ENCODE measurements at places on chromosomes 3 and 15. TPM values are rescaled to one million over a fixed set of nuclear protein-coding genes. Genes with fewer than 3 reads are reported as not detected.

DNA sequence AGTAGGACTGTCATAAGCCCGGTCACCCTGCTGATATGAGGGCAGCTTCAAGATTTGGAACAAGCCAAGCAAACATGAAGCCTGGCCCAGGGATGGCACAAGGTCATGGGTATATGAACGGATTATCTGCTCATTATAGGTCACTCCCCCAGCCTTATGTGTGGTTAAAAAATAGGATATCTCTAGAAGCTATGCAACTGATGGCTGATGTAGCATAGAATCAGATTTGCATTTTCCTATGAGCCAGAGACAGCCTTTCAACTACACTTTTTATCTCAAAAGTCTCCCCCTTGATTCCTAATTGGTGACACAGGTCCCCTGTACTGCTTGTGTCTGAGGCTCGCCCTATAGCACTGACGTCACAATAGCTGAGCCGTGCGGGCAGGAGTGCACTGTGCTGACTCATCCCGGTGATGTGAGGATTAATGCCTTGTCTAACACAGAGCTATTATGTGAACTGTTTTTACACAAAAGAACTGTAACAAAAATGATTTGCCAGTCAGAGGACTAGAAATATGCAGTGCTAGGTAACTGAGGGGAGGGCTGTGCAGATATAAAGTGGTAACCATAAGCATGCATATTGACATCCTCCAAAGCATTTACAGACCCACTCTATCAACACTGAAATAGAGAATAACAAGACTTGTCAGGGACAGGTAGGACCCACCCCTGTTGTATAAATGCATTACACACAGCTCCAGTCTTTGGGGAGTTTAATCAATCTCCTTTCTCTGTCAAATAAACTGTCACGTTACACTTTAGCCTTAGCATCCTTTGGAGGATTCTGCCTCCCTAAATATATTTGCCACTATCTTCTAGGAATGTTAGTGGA, 204.9 kb downstream of the TIGIT start:
- H3K27ac ChIP-seq: no peak overlapping the region
- H3K4me1 ChIP-seq: peaks cover 15% of the 10 kb centered on the region
- no peaks in the 10 kb centered on the region for H3K36me3 ChIP-seq
- H3K27me3 ChIP-seq: peaks cover 15% of the 10 kb centered on the region

DNA sequence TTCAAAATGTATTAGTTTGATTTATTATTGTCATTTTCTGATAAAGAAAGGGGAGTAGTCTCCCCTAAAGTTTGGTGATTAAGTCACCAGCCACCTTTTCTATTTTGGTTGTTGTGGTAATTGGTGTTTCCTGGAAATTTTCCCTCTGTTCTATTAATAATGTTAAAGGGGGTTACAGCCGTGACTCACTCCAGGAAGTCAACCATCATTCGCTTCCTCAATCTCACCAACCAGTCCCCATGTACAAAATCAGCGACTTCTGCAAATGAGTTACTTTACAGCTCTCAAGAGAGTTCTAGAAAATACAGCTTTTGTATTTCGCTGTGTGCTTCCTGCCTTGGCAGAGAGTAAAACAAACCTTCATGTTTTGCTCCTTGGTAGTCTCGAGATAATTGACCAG, 285.1 kb downstream of the LPP start:
- H3K27me3 ChIP-seq: no peaks in the 10 kb centered on the region
- H3K27ac ChIP-seq: peak overlapping the region; percentile 79
- peak overlapping the region; percentile 45 for H3K4me3 ChIP-seq
- H3K36me3 ChIP-seq: peaks cover 31% of the 10 kb centered on the region
- peaks cover 47% of the 10 kb centered on the region for H3K4me1 ChIP-seq

The EFL1 gene
- total RNA-seq: 26.6 TPM

DNA sequence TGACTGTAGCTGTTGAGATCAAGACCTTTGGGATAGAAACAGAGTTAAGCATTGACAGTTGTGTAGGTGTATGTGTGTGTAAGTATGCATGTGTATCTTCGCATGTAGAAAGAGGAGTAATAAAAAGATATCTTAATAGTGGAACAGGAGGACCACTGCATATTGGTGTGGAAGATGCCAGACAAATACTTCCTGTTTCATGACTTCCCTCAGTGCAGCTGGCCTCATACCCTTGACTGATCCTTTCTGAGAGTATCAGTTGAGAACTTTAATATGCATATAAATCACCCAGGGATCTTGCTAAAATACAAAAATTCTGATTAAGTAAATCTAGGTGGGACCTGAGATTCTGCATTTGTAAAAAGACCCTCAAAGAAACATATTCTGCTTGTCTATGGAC, 8.5 kb upstream of the ZBED2 start:
- H3K27me3 ChIP-seq: no peaks in the 10 kb centered on the region
- no peak for DNase-seq
- H3K27ac ChIP-seq: peak overlapping the region; percentile 85
- peaks cover 79% of the 10 kb centered on the region for H3K36me3 ChIP-seq
- H3K4me3 ChIP-seq: no peak overlapping the region

The TERC gene
- 9.8 TPM for total RNA-seq

The MNS1 gene
- 0.14 TPM for total RNA-seq

DNA sequence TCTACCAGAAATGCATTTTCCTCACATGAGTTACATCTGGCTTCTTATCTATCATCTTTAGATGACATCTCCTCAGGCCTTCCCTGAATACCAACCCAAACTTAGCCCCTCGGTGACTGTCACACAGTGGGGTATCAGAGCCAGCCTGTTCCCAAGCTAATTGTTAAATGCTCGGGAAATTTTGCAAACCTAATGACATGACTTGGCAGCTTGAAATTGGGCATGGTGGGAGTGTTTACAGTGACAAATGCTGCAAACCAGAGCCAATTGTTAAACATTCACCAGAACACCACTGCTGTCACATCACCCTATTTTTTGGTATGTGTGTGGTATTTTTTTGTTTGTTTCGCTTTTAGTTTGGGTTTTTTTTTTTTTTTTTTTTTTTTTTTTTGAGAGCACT, 130.8 kb downstream of the HCN4 start:
- no peaks in the 10 kb centered on the region for H3K36me3 ChIP-seq
- DNase-seq: no peak
- no peak overlapping the region for H3K4me3 ChIP-seq
- H3K4me1 ChIP-seq: peaks cover 2% of the 10 kb centered on the region
- H3K27ac ChIP-seq: no peak overlapping the region

The SPESP1 gene
- 0.97 TPM for total RNA-seq
